ENCODE measurements at places on chromosomes 6 and 20.

GRCh38 chr6:27002447-27002846 is 245.1 kb upstream of the PRSS16 start:
- DNase-seq = no peak

- no peak for DNase-seq
Measured at GRCh38 chr6:111399626-111400025, 83.4 kb downstream of the REV3L start.

DNA sequence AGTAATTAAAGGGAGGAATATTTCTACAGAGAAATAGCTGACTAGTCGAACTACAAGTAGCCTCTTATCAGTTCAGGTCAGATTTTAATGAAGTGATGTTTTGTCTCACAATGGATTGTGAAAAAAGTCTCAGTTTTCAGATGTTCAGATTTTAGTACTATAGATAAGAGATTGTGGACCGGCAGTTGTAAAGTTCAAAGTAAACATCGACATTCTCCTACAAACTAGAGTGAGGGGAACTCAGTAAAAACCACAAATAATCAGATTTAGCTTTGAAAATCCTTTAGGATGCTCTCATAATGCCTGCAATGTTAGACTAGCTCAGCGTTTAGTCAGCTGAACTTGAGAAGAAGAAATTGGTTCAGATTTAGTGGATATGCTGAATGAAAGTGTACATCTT is 39.9 kb downstream of the RCAN2 start:
- DNase-seq = no peak

DNA sequence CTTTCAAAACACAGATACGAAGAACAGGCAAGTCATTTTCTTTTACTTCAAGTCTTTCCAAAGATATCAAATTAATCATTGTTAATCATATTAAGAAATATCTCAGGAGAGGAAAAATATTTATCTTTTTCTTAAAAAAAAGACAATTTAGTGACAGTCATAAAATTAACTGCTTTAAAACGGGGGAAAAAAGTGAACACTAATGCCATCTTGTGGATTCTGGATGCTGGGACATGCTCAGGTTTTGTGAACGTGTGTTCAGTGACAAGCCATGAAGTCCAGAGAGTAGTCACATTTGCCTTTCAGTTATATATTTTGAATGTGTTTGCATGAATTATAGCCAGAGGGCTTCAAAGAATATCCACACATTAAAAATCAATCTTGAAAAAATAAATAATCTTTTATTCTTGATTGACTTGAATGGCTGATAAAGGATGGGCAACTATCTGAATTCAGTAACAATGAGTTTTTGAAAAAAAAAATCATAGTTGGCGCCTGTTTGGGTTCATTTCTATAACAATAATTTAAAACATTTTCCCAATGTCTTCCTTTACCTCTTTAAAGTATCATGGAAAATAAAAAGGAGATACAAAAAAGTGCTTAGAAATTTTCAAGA is 74.7 kb upstream of the NOX3 start:
- DNase-seq = no peak

- no peak for DNase-seq
Measured at GRCh38 chr6:1812034-1812433, 202.3 kb downstream of the FOXC1 start.

DNA sequence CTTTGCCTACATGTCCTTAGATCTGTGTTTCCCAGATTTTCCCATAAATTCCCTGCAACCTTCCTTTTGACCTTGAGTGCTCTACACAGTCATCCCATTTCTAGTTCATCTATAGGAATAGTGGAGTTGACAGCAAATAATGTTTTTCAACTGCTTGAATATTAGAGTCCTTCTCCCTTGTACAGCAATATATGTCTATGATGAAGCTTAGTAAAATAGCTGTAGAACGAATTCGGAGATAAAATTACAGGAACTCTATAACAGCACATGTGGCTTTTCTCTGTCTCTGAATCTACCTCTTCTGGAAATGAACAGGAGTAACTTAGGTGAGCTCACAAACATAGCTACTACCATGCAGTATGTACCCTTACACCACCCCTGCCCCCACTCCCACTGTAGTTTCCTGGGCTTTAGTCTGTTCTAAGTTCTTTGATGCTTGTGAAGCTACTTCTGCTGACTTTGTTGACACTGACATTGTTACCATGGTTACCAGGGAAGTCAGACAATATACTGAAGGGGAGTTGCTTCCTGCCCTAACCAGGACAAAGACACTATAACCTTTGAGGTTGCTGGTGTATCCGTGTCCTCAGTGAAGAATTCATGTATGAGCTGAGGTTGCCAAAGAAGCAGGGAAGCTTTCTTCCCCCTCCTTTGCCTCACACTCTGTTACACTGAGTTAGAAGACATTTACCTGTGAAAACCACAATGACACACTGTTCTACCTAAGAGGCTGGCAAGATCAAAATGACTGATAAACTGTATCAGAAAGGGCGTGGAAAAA is 35.8 kb upstream of the SHLD1 start:
- peak; percentile 41 for DNase-seq

GRCh38 chr6:109170333-109170732 is 75.0 kb downstream of the CEP57L1 start:
- DNase-seq = no peak

DNA sequence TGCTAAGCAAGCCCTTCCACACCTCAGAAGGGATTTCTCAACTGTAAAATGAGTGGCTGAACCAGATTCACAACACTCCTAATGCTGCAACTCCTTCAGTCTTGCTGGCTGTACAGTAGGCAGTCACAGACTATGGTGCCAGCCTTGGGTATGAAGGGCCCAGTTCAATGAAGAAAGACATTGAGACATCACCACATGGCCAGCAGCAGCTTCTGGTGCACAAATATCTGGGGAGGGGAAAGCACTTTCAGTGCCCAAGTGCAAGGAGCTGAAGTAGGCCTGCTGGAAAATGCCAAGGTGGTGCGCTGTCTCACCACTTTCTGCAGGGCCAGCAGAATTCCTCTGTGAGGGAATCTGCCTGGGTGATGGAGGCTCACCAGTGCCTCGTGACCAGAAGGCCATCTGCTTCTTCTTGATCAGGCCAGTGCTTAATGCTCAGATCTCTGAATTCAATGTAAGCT is 1.8 kb downstream of the PLA2G7 start:
- no peak for DNase-seq

- DNase-seq = no peak
Measured at GRCh38 chr20:63219866-63220521, 4.1 kb upstream of the YTHDF1 start.

DNA sequence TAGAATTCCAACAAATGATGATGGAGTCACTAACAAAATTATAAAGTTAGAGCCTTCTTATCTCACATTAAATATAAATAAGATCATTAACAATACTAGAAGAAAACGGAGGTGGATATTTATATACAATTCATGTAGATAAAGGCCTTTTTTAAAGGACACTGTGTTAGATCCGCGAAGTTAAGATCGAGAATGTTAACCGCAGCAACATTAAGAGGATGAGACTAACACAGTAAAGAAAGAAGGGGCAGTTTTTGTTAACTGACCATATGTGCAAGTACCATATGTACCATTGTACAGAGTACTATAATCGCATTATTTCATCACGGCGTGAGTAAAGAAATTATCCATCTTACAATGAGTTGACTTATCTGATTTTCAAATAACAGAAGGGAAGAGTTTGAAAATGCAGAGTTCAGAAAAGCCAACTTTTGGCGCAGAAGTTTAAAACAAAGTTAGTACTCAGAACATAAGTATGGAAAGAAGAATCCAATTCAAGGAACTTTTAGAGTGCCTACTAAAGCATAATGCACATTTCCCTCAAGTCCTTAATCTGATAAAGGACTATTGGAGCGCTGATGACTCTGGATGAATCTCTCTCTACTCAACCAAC is 1.4 kb downstream of the FBXL4 start:
- DNase-seq = no peak

DNA sequence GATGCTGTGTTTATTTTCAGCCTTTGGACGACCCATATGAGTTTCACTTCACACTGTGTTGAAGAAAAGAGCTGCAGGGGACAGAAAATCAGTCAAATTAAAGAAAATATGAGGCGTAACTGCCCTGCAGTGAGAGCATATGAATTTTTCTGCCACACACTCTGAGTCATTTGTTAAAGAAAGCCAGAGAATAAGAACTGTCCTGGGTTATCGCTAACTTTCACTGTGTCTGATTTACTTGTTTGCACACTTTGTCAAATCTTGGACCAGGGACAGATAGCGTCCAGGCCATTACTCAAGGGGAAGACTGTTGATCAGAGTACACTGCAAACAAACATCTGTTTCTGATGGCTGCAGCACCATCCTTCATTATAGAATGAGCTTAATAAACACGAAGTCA is 126.8 kb upstream of the AGPAT4 start:
- DNase-seq = no peak

DNA sequence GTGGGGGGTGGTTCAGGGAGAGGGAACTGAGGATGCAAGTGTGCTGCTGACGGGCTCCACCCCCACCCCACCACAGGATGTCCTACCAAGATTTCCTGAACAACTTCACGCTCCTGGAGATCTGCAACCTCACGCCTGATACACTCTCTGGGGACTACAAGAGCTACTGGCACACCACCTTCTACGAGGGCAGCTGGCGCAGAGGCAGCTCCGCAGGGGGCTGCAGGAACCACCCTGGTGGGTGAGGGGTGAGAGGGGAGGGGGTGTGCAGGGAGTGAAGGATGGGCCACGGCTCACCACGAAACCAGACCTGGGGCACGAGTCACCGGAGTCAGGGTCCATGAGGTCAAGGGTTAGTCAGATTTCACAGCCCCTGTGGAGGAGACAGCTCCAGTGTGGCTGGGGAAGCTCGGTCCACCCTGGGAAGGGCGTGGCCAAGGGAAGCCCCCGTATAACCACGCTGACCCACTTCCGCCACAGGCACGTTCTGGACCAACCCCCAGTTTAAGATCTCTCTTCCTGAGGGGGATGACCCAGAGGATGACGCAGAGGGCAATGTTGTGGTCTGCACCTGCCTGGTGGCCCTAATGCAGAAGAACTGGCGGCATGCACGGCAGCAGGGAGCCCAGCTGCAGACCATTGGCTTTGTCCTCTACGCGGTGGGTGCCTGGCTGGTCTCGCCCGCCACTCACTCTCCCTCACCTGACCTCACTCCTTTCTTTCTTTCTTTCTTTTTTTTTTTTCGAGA is 18.3 kb downstream of the CAPN11 start:
- DNase-seq = no peak

- DNase-seq = no peak
Measured at GRCh38 chr6:2478200-2478599, 232.8 kb upstream of the GMDS start.

DNA sequence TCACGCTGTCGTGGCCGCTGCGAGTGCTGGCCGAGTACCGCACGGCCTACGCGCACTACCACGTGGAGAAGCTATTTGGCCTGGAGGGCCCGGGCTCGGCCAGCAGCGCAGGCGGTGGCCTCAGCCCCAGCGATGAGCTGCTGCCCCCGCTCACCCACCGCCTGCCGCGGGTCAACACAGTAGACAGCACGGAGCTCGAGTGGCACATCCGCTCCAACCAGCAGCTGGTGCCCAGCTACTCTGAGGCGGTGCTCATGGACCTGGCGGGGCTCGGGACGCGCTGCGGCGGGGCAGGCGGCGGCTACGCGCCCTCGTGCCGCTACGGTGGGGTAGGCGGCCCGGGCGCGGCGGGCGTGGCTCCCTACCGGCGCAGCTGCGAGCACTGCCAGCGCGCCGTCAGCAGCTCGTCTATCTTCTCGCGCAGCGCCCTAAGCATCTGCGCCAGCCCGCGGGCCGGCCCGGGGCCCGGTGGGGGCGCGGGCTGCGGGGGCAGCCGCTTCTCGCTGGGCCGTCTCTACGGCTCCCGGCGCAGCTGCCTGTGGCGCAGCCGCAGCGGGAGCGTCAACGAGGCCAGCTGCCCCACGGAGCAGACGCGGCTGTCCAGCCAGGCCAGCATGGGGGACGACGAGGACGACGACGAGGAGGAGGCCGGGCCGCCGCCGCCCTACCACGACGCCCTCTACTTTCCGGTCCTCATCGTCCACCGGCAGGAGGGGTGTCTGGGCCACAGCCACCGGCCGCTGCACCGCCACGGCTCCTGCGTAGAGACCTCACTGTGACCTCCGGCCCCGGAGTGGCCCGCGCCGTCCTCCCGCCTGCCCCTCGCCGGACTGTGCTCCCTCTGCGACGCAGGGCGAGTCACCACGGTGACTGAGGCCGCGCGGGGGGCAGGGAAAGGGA is 5.7 kb downstream of the TMEM151B start:
- peak; percentile 46 for DNase-seq

GRCh38 chr20:57993716-57994431 is 234.6 kb downstream of the ANKRD60 start:
- DNase-seq = no peak

Measured in stimulated activated CD4-positive, alpha-beta T cell treated with anti-CD3 and anti-CD28 coated beads, Interleukin-4, amount 100 ng/mL, for 1 hour (primary cell).